ENCODE measurements at places on chromosomes 13 and 19. TPM values are rescaled to one million over a fixed set of nuclear protein-coding genes. Genes with fewer than 3 reads are reported as not detected.

Gene TNFSF9
- 9.5 TPM for total RNA-seq

Gene KLK12
- not detected for total RNA-seq

Gene RNF113B
- total RNA-seq, result not detected

Gene LINGO3
- total RNA-seq, result not detected

Gene CFD
- 0.50 TPM for total RNA-seq

All from mammary epithelial cell (primary cell).